Activated T-cell treated with anti-CD3 and anti-CD28 coated beads, Interleukin-2, amount 50 U/mL, for 4 hours (primary cell): ENCODE measurements at places on chromosomes 5 and 9. TPM values are rescaled to one million over a fixed set of nuclear protein-coding genes. Genes with fewer than 3 reads are reported as not detected.

DNA sequence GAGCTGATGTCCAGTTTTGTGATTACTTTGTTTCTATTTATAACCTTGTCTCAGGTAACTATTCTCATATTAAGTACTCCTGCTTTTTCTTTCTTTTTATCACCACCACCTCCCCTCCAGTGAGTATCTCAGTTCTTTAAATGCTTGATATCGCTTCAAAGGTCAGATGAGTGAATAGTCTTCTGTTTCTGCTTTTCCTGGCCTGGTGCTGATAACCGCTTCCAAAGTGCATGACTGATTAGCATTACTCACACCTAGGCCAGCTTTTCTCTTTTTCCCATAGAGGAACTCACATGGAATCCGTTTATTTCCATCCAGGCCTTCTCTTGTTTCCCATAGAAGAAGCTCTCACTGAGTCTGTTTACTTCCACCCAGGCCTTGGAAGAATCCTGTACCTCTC lies 3.2 kb downstream of the SLC36A1 start:
- DNase-seq: no peak

DAB2 gene
- total RNA-seq: 0.52 TPM

- no peak for DNase-seq
These were observed 149.9 kb downstream of the TRIO start for GRCh38 chr5:14292766-14293658.

DNA sequence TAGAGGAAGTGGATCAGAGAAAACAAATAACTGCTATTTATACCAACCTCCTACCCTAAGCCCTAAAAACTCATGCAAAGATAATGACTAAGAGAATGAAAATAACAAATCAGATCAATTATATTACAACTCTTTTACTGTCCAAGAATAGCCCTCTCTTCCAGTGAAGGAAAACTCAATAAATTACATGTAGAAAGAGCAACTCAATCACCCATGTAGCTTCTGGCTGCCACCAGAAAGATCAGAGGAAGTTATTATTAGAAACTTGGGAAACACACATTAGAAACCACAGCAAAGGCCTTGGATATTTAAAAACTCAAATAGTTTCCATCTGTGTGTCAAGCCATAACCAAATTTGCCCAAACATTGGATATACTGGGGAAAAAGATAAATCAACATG lies 134.0 kb upstream of the TARS1 start:
- no peak for DNase-seq

- DNase-seq: no peak
These were observed 264.3 kb upstream of the PANK3 start for GRCh38 chr5:168843277-168844015.

- no peak for DNase-seq
These were observed 4.3 kb upstream of the NCS1 start for GRCh38 chr9:130167927-130168326.

GRCh38 chr9:77901771-77902170 lies 129.8 kb downstream of the GNAQ start:
- DNase-seq: no peak

DNA sequence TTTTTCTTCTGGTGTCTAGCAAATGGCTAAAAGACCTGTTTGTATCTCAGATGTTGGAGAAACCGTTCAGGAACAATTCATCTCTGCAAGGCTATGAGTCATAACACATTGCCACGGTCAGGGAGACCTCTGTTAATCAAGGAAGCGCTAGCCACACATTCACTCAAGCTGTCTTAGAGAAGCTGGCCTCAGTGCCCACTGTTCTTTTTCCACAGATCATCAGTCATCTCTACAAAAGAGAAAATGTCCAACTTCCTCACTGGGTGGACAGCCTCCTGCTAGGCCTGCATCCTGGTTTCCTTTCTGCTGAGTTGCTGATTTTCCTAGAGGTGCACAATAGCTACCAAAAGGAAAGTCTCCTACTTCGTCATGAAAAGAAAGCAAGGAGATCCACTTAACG lies 360.5 kb downstream of the BNC2 start:
- DNase-seq: no peak

DNA sequence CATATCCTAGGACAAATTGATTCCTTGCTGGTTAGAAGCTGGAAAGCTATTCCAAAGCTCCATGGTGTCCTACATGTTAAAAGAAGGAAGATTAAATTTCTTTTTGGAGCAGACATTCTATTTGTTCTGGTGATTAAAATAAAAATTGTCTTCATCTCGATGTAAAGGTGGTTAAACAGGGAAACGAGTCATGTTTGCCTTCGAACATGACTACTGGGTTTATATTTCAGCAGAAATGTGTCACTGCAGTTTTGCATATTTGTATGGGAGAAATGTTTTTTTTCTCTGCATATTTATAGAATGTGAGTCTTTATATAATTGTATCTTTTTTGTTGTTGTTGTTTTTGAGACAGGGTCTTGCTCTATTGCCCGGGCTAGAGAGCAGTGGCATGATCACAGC lies 36.4 kb downstream of the ADAMTS12 start:
- no peak for DNase-seq

KCNIP1 gene
- total RNA-seq: not detected

CCDC171 gene
- 0.71 TPM for total RNA-seq

DNA sequence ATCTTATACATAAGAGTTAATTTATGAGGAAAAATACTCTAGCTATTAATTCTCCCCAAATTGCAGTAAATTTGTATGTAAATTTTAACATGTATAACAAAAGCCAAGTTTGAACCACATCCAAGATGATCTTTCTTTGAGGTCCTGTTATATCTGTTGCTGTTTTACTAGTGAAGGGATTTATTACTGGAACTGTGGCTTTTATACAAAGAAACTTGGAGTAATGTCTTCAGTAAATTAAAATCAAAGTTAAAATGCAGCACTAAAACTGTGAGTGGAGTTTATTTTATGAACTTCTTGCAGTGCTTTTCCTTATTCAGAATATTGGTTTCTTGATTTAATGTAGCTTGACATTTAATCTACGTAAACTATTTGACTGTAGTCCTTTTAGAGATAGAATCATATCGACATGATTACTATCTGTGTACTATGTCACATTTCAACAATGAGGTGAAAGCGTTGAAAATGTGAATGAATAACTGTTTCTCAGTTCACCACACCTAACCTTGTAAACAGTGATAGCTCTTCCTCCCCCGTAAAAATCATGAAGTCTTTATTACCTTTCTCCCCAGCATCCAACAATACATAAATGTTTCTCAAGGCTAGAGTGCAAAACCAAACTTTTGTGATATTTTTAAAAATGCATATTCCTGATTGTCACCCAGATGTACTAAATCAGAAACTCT lies 53.2 kb upstream of the ISOC1 start:
- DNase-seq: no peak

DNA sequence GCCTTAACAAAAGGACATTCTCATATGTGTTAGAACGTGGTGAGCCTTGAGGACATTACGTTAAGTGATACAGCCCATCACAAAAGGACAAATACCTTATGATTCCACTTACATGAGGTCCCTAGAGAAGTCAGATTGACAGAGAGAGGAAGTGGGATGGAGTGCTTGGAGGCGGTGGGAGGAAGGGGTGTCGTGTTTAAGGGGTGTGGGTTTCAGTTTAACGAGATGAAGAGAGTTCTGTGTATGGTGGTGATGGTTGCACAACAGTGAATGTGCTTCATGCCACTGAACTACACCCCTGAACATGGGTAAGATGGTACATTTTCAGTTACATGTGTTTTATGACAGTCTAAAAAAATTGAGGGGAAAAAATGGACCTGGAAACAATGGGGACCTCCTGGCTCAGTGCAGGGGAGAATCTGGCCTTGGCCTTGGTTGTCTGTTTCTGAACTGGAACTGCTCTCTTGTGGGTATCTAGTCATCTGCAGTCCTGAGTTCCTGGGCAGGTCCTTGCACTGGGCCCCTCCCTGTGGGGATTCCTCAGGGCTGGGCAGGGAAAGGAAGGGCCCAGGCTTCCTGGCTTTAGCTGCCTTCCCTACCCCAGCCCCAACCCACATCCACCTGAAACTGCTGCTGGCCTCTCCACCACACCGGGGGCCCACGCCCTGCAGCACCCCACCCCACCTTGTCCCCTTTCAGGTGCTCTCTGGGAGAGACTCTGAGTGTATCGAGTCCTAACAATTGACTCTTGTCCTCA lies 17.8 kb downstream of the LRRC8A start:
- DNase-seq: no peak

P4HA2 gene
- 0.86 TPM for total RNA-seq

- no peak for DNase-seq
These were observed 66.8 kb upstream of the IL17B start for GRCh38 chr5:149445739-149446369.

- no peak for DNase-seq
These were observed 87.4 kb downstream of the APBA1 start for GRCh38 chr9:69584759-69585158.

- DNase-seq: no peak
These were observed 184.3 kb downstream of the CTNND2 start for GRCh38 chr5:11719888-11720481.

SCAI gene
- 5.0 TPM for total RNA-seq

- DNase-seq: no peak
These were observed 3.8 kb downstream of the NDST1 start for GRCh38 chr5:150511578-150512367.

- no peak for DNase-seq
These were observed 17.2 kb downstream of the PPARGC1B start for GRCh38 chr5:149747141-149747832.

- DNase-seq: no peak
These were observed 25.4 kb upstream of the TCF7 start for GRCh38 chr5:134088994-134089560.

GRCh38 chr9:100662122-100662521 lies 84.2 kb downstream of the CAVIN4 start:
- no peak for DNase-seq

DNA sequence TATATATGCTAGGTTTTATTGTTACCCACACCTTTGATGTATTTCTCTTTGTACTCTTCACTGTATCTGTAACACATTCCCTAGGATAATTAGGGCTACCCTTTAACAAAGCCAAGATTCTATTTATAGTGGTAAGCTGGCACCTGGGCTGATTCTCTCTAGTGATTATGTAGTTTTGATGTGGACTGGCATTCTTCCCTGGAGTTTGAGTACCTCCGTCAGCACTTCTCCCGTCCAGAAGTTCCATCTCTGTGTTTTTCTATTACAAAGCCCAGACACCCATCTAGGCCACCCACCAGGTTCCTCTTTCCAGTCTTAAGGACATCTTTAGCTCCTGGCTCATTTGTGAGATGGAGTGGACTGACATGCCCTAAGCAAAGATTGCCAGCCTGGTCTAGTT lies 55.9 kb upstream of the CDKN2B start:
- DNase-seq: no peak

- no peak for DNase-seq
These were observed 7.2 kb downstream of the S1PR3 start for GRCh38 chr9:88998503-88998902.
